Right cardiac atrium (tissue), 5 donors: ENCODE measurements at places on chromosomes 3 and 15. TPM values are rescaled to one million over a fixed set of nuclear protein-coding genes. Genes with fewer than 3 reads are reported as not detected.

The DOCK3 gene
- polyA plus RNA-seq: 1.9 TPM

The CACNA2D3 gene
- 42.4 TPM for polyA plus RNA-seq

The TMEM44 gene
- polyA plus RNA-seq: 7.6 TPM

The ITIH4 gene
- polyA plus RNA-seq: 5.0 TPM

DNA sequence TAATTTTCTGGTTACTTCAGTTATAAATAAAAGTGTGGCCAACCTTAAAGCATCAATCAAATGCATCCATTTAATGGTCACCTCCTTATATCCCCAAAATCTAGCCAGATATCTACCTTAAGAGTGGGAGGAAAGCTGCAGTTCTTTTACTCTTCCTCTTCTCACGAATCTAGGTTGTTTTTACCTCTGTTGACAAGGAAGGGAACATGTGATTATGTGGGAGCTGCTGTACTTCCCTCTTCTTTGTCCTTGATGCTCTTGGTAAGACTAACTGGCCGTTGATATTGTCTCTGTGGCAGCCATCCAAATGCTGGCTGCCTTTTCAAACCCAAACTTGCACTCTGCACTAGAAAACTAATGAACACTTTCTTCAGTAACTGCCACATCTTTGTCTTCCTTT lies 275.3 kb upstream of the CADM2 start:
- DNase-seq: no peak

DNA sequence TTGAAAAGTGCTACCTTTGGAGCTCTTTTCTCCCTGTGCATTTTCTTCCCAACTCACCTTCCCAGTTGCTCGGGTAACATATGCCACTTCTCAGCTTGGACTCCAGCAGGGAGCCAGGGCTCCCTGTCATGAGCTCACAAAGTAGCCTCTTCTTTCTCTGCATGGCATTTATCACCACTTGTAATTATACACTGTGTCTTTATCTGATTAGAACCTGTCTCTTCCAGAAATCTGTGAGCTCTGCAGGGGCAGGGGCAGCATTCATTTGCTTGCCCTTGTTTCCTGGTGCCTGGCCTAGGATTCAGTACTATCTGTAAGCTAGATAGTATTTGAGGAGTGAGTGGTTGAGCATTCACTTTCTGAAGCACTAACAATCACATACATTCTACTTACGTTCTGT lies 100.9 kb downstream of the CLSTN2 start:
- no peak for DNase-seq

DNA sequence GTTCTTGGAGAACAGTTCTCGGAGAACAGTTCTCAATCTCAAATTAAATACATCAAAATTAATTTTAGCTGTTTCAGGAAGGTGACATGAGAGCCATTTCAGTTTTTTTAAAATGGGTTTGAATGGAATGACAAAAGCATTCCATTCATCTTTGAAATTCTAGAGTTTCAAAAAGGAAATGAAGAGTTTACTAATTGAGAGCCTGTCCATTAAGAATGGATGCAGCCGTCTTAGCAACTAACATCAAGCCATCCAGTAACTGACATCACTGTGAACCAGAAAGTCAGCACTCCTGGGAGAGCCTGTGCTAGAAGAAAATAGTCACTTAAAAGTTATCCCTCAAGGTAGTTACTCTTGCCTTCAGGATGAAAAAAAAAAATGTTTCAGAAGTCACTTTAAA lies 47.0 kb upstream of the FSTL1 start:
- DNase-seq: no peak

GRCh38 chr3:62968128-62968527 lies 92.9 kb upstream of the CADPS start:
- DNase-seq: no peak

GRCh38 chr15:78083687-78084448 lies 6.4 kb upstream of the TBC1D2B start:
- DNase-seq: no peak

- no peak for DNase-seq
These were observed 9.0 kb downstream of the SSUH2 start for GRCh38 chr3:8635631-8636030.

DNA sequence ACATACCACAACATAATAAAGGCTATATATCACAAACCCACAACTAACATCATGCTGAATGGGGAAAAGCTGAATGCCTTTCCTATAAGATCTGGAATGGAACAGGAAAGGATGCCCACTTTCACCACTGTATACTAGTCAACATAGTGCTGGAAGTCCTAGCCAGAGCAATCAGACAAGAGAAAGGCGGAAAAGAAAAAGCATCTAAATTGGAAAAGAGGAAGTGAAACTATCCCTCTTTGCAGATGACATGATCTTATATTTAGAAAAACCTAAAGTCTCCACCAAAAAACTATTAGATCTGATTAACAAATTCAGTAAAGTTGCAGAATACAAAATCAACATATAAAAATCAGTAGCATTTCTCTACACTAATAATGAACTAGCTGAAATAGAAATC lies 14.6 kb upstream of the PIK3CA start:
- DNase-seq: no peak
